Activated CD4-positive, alpha-beta T cell treated with anti-CD3 and anti-CD28 coated beads, Interleukin-2, amount 50 U/mL, for 4 hours (primary cell): ENCODE measurements at places on chromosomes 5 and 9.

- DNase-seq, result no peak
Measured at GRCh38 chr9:114631166-114631565, 20.1 kb downstream of the TMEM268 start.

DNA sequence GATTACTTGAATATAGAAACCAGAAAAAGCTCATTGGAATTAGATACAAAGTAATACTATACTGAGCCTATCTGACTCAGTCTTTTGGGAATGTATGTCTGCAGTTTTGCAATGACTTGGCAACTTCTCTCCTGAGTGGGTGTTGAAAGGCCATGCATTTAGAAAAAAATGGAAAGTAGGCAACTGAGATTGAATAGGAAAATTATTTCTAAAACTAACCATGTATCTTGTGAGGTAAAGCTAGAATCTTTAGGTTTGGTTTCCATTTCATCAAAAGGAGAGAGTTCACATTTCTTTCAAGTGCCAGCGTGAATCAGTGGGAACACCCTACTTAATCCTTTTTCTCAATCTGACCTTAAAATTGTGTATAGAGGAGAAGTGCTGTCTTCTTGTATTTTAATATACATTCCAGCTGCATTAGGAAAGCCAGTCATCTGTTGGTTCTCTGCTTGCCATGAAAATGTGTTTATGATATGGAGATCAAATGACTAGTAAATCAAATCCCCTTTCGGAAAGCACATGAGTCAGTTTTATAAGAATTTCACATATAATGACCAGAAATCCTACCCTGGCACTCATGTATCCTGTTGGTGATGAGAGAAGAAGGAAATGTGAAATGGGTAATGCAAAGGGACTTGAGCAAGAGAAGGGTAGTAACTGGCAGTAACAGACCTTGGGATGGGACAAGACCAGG lies 30.4 kb downstream of the NFX1 start:
- no peak for DNase-seq

DNA sequence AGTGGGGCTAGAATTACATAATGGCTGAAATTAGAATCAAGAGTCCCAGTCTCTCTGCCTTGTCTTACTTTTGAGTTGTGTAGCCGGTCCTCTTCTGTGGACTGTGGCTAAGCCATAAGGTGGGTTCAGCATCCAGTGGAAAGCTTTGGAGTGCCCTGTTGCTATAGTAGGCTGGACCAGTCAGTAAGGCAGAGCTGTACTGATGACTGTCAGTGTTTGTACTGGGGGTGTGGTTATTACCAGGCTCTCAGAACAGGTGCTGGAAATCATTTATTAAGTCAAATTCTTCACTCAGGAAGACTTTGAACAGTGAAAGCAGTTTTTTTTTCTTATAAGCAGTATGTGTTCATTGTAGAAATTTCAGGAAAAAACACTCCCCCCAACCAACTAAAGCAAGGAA lies 129.4 kb downstream of the ZSWIM6 start:
- no peak for DNase-seq

GRCh38 chr9:132156262-132156661 lies 5.6 kb upstream of the NTNG2 start:
- no peak for DNase-seq

DNA sequence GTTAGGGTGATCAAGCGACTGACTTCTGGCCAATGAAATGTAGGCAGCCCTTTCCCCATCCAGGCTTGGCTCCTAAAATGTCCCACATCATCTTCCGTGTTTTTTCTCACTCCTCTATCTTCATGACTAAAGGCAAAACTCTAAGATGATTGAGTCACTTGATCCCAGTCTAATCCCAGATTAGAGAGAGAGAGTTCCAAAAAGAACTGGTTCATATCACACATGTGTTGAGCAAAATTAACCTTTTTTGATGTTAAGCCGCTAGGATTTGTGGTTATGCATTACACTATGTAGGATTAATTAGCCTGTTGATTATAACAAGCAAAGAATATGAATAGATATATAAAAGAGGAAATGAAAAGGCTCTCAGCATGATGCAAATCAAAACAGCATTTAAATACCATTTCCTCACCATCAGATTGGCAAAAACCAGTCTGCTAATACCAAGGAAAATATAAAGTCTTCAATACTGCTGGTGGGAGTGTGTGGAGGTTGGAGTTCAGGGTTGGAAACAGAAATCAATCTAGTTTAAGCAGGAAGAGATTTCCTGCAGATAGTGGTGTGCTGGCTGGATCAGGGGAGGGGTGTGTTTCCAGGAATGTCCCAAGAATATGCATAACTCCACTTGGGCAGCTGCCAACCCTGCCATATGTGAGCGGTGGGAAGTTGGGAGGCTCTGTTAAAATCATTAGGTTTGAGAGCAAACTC lies 187.6 kb upstream of the S1PR3 start:
- DNase-seq, result no peak

DNA sequence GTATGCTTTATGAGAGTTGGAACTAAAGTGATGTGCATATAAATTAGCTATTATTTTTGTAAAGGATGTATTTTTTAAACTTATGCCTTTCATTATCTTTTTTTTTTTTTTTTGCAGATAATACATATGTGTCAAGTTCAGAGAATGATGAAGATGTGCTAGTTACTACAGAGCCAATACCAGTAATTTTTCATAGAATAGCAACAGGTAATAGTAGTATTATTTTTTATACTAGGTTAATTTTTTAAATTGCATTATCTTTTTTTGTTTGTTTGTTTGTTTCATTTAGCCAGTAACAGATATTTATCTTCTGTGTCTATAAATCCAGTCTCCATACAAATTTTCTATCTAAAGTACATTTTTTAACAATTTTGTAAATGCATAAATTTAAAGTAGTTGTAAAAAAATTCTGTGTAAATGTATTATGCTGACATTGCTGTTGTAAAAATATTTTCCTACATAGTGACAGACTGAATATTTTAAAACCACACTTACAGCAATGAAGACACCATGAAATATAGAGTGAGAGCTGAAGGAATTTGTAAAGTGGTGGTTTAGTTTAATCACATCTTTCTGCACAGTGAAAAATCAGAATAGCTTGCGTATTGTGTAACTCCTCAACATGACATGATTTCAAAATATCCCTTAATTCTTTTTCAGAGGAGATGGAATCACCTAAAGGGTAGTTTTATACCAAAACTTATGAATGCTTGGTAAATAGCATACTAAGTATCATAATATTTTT lies 93.3 kb downstream of the PARP8 start:
- DNase-seq, result no peak

- no peak for DNase-seq
Measured at GRCh38 chr9:70260606-70261005, 1.8 kb downstream of the SMC5 start.

DNA sequence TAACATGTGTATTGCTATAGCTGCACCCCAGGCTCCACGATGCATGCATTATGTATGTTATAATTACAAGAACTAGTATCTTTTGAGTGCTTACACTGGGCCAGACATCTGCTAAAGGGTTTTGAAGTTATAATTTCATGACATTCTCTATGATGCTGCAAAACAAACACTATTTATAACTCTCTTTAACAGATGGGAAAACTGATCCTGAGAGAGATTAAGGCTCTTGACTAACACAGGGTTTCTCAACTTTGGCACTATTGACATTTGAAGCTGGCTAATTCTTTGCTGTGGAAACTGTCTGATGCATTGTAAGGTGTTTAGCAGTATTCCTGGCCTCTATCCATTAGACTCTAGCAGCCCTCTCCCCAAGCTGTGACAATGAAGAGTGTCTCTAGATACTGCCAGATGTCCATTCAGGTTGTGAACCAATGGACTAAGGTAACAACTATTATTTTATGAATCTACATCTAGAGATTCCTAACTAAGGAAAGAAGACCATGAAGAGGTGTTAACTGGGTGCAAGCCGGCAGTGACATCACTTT lies 258.6 kb downstream of the ASTN2 start:
- DNase-seq, result no peak

DNA sequence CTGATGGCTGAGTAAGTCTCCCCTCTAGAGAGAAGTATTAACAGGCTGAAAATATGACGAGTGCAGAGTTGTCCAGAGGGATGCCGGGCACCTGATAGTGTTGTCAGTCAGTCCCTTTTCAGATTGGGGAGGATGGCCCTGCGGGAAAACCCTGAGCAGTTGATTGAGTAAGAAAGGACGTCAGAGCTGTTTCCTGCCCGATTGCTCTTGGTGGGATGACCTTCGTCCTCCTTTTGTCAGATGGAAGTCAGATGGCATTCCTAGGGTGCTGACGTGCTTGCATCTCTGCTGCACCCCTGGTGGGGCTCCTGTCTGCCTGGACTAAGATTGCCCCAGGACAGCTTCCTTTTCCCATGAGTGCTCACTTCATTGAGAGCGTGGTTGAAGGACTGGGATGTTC lies 9.8 kb downstream of the ZNF354B start:
- DNase-seq, result no peak

GRCh38 chr9:136247551-136247916 lies 1.9 kb upstream of the QSOX2 start:
- no peak for DNase-seq

GRCh38 chr5:104241046-104241445 lies 678.5 kb upstream of the NUDT12 start:
- DNase-seq, result no peak

DNA sequence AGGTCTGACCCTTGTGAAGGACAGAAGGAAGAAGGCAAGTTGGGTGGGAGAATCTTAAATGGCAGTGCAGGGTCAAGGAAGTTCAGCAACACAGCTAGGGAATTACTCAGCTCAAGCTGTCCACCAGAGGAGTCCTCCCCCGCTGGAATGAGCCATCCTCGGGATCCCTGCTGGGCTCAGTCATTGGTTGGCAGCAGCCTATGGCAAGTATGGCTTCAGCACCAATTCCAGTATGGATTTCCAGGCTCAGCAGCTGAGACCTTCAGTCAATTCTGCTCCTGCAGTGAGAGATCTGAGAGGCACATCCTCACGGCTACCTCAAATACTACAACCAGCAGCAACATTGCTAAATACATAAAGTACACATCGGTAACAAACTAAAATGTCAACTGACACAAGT lies 280.6 kb upstream of the PIK3R1 start:
- DNase-seq, result no peak

- DNase-seq, result no peak
Measured at GRCh38 chr5:107669096-107670031, 1.4 kb downstream of the EFNA5 start.

- DNase-seq, result no peak
Measured at GRCh38 chr9:91302831-91303230, 58.9 kb downstream of the AUH start.

- peak; percentile 13 for DNase-seq
Measured at GRCh38 chr5:91101600-91102379, 281.3 kb downstream of the ARRDC3 start.

GRCh38 chr9:78408388-78408787 lies 111.5 kb downstream of the PSAT1 start:
- no peak for DNase-seq

DNA sequence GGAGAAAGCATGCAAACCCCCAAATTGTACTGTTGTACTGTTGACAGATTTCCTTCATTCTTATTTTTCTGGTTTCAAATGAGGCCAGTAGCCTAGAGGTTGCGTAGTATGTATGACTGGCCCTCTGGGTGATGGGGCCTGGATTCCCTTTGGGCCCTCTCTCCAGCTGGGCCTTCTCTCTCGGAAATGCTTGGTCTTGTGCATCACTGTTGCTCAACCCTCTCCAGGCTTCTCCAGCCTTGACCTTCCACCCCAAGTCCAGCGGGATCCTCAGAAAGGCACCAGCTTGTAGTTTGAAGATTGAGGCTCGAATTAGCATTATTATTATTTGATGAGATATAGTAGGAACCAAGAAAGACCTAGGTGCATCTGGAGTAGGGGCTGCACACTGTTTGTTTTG lies 87.0 kb downstream of the ANGPTL2 start:
- DNase-seq, result no peak

- no peak for DNase-seq
Measured at GRCh38 chr5:171410181-171410580, 9.3 kb upstream of the FGF18 start.

- DNase-seq, result no peak
Measured at GRCh38 chr9:100700689-100701318, 122.9 kb downstream of the CAVIN4 start.

- DNase-seq, result peak; percentile 10
Measured at GRCh38 chr9:122158202-122158601, 1.4 kb downstream of the NDUFA8 start.

DNA sequence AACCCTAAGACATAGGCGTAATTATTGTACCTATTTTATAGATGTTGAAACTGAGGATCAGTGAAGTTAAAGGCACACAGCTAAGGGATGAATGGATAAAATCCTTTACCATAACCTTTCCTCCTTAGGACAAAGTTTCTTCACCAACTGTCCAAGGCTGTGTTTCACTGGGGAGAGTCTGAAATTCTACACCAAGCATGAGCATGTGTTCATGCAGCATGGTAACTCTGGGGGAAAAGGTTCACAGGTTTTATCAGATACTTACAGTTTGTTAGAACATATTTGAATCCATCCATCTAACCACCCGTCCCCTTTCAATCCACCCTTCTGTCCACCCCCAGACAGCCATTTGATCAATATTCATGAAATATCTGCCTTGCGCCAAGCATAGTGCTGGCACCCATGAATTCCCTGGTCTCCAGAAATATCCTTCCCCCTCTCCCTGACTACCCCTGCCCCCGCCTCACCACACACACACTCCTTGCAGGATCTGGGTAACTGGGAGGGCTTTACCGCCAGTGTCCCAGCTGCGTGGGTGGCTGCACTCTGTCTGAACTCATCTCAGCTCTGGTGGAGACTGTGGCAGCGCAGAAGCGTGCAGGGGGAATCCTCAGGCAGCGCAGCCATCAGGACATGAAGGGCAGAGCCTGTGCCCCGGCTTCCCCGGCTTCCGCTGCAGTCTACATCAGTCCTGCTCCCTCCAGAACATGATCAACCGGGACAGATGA lies 6.3 kb upstream of the KCNIP1 start:
- DNase-seq, result no peak

DNA sequence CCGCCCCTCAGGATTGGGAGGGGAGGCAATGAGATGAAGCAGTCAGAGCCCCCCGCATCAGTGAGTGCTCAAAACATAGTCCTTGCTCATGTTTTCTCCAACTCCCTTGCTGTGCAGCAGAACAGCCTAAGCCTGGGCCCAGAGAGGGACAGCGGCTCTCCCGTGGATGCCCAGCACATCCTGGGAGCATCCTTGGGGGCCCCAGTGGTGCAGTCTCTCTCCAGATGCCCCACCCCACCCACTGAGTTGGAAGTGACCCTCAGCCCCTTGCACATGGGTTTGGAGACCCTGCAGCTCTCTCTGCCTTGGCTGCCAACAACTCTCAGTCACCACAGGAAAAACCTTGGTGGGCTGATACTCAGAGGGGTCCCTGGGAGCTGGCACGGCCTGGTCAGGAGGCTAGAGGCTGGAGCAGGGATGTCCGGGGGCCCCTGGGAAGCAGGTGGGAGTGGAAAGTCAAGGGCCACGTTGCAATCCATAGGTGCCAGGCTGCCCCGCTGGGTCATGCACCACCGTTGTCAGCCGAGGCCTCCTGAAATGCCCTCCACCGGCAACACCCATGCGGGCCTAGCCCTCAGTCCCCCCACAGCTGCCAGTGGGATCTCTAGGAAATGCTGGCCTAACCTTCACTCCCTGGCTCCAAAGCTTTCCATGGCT lies 242.5 kb downstream of the PBX3 start:
- DNase-seq, result no peak

- no peak for DNase-seq
Measured at GRCh38 chr5:153809166-153809565, 229.5 kb downstream of the FAM114A2 start.
